ENCODE measurements at places on chromosomes 7 and 10. TPM values are rescaled to one million over a fixed set of nuclear protein-coding genes. Genes with fewer than 3 reads are reported as not detected.

ASIC3 gene
- total RNA-seq: 1.0 TPM

ANXA8 gene
- total RNA-seq: not detected

TBX20 gene
- not detected for total RNA-seq

PCDH15 gene
- total RNA-seq: 2.3 TPM

PTN gene
- 20.2 TPM for total RNA-seq

AP3M1 gene
- 26.5 TPM for total RNA-seq

SEPTIN7 gene
- 280 TPM for total RNA-seq

HILPDA gene
- total RNA-seq: 21.2 TPM

ARMS2 gene
- total RNA-seq: not detected

SPDYE5 gene
- not detected for total RNA-seq

SLC39A12 gene
- not detected for total RNA-seq

GLI3 gene
- total RNA-seq: 16.7 TPM

COPG2 gene
- 16.8 TPM for total RNA-seq

SPOCK2 gene
- total RNA-seq: 1.8 TPM

SLC18A3 gene
- not detected for total RNA-seq

HTR5A gene
- not detected for total RNA-seq

TMEM130 gene
- total RNA-seq: not detected

TACC2 gene
- total RNA-seq: 12.4 TPM

MMD2 gene
- not detected for total RNA-seq

OR2F2 gene
- total RNA-seq: not detected

PRSS2 gene
- total RNA-seq: not detected

Data from uterus (tissue), 4 donors.